T1000 (cell line): ENCODE measurements at places on chromosomes 5 and 9.

GRCh38 chr5:124056326-124056990 is 544.5 kb downstream of the CSNK1G3 start:
- DNase-seq: no peak

DNA sequence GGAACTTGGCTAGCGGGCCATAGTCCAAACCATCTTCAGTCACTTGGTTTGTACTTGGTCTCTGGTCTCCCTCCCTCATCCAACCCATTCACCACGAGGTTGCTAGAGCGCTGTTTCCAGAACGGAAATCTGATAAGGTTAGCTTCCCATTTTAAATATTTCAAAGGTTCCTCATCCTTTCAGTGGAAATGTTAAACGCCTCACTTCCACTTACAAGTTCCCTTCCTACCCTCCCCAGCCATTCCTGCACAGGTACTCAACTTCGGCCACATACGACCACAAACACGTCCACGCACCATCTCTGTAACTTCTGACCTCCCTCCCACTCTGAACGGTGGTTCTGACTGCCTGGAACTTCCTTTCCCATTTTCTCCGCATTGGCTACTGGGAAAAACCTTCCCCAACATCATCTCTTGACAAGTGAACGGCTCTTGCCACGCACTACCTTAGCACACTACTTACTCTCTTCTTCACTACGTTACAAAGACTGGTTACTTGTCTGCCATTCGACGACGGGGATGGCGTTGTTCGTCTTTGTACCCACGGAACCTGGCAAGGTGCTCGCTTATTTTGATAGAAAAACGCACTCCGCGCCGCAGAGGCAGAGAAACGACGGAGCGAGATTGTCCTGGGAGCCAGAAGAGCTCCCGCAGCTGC is 629 bp downstream of the CCNH start:
- DNase-seq: no peak

DNA sequence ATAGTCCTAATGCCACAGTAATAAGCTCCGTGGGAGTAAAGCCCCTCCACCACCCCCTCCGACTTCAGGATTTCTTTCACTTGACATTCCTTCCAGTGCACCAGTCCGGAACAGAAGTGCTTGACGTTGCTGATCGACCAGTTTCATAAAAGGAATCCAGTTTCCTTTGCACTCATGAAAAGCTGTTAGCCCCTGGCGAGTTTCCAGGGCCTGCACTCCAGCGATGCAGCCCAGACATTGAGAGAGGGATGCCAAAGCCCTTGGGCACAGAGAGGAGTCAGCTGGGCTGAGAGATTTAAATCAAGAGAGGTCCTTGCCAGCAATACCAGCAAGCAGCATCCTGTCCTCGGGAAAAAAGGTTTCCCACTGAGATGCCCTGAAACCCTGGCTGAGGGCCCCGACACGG is 170.1 kb downstream of the GABBR2 start:
- DNase-seq: no peak

GRCh38 chr9:69589156-69589555 is 83.0 kb downstream of the APBA1 start:
- no peak for DNase-seq

- DNase-seq: no peak
These were observed 60.6 kb downstream of the FRMD3 start for GRCh38 chr9:83477571-83477970.

- no peak for DNase-seq
These were observed 130.4 kb upstream of the RASA1 start for GRCh38 chr5:87137283-87137682.

DNA sequence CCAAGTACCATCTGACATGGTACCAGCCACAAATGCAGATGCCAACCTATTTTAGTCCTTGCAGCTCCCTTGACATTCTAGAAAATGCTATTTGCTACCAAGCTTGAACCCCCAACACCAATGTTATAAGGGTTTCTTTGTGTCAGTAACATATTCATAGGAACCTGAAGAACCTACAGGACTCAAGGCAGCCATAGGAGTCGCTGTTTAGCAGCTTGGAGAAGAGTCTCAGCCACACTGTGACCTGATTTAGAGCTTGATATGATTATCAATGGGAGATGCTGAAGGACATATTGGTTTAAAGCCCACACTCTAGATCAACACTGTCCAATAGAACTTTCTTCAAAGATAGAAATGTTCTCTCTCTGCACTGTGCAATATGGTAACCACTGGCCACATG is 6.4 kb upstream of the ZFR start:
- DNase-seq: no peak

DNA sequence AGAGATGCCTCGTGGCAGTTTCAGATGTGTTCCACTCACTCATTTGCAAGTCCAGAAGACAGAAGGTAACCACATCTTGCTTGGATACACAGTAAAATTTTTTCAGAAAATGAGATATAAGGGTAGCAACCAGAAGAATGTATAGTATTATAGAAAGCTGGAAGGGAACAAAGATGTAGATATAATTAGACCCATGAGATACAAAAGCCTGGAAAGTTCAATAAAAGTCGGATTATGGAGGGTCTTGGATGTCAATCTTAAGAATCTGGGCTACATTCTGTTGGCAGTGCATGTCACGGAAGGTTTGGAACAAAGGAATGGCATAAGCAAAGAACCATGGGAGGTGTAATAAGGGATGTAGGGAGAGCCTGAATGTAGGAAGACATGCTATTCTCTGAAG is 5.1 kb upstream of the CEP78 start:
- DNase-seq: no peak

DNA sequence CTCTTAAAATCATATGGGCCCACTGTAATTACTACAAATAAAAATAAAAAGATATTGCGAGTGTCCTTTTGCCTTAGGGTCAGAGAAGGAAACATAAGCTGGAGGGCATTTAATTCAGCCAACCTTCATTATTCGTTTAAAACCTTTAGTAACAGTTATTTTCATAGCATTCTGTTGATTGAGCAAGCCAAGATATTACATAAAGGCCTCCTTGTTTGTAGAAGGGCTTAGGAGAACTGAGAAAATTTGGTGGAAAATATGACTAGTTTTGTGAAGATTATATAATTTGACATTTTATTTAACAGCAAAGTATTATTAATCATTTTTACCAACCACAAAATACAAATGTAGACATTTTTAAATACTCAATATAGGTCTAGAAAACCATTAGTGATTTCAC is 62.2 kb downstream of the COX7C start:
- no peak for DNase-seq

DNA sequence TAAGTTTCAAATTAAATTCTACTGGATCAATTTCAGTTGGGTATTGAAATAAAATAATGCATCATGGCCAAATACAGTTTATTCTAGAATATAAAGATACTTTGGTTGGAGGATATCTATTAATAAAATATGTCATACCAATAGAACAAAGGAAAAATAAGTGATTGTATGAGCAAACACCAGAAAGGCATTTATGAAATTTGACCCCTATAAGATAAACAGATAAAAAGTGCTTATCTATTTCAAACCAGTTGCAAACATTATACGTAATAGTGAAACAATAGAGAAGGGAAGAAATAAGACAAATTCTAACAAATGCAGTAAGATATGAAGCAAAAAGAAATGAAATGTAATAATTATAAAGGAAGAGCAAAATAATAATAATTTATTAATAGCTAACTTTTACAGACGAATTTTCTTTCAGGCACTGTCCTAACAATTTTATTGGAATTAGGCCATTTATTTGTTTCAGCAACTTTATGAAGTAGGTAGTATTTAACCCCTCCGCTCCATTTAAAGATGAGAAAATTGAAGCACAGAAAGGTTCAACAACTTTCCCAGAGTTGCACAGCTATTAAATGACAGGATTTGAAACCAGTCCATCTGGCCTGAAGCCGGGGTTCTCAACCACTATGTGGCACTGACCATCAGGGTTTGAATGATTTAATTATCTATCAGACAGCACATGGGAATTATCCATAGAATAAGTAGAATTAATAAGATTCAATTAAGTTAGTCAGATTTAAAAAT is 20.8 kb downstream of the ANKRD55 start:
- DNase-seq: no peak

DNA sequence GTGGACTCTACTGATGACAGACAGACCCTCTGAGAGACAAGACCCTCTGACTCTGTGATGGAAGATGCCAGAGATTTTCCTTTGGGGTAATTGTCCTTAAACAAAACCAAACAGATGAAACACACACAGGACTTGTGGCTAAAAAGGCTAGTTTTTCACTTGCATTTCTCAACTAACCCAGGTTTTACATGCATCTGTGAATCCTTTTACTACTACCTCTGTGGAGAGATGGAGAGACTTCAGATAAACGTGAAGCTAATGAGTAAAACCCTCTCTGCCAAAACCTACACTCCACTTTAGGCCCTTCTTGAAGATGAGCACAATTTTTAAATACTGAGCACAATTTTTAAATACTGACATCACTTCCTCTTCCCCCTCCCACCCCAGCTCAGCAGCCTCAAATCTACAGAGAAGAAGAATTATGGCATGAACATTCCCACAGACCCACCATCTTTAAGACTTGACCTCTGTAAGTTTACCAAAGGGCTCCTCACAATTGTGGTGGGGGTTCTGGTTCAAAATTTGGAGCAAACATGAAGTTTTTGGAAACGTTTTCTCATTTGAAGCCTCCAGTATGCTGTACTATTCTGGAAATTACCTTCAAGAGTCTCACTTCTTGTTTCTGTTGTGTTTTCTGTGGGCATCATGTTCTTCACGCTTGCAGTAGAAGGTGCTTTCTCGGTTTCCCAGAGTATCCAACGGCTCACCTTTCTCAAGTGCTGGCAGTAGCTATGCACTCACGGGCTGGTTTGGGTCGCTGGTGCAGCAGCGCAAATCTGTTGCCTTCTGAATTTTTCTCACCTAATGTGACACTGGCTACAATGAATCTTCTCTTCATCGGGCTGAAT is 42.7 kb downstream of the ACER2 start:
- DNase-seq: no peak

- DNase-seq: no peak
These were observed 43.3 kb upstream of the SSBP2 start for GRCh38 chr5:81794226-81794625.

GRCh38 chr5:160565376-160565775 is 143.7 kb downstream of the PTTG1 start:
- no peak for DNase-seq

- peak; percentile 32 for DNase-seq
These were observed 39.7 kb upstream of the SLC25A51 start for GRCh38 chr9:37943345-37944265.

DNA sequence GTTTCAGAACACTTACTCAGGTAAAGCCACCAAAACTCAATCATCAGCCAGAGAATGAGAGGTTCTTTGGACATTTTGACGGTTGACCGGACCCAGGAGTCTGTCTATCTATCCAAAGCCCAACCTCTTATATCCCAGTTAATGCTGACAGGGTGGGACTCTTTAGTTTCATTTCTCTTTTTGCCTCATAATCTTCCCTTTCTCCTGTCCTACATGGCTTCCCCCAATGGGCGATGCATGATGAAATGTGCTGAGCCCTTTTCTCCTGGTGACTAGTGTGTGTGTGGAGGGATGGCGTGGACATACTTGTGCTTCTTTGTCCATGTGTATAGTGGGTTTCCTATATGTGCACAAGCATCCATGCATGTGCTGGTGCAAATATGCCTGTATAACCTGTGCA is at the start of gene TIMD4:
TIMD4 (minus strand) TSS at position 102 of the 400 bp plus-strand sequence; CDS start at position 74, 28 bp downstream.
- no peak for DNase-seq

- no peak for DNase-seq
These were observed 759 bp downstream of the GEMIN5 start for GRCh38 chr5:154937186-154937717.

DNA sequence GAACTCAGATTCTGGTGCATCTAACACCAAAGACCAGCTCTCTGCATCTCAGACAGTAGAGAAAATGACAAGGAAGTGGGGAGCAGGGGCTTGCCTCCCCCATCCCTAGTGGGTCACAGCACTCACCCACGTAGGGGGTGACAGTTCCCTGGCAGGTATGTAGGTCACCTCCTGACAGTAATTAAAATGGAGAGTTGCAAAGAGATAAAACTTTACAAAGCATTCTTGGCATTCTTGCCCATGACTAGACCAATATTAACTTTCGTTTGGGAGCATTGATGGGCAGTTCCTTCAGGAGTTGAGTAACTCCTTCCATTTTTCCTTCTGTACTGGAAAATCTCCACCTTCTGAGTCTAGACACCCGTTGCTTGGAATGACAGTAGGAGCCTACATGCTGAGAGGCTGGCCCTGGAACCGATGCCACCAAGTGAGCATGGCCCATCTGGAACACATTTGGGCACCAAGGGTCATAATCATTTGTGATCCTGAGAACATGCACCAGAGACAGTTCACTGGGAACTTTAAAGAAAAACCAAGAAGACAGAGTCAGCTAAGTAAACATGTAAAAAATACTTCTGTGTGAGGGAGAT is 81.5 kb upstream of the MSX2 start:
- no peak for DNase-seq

DNA sequence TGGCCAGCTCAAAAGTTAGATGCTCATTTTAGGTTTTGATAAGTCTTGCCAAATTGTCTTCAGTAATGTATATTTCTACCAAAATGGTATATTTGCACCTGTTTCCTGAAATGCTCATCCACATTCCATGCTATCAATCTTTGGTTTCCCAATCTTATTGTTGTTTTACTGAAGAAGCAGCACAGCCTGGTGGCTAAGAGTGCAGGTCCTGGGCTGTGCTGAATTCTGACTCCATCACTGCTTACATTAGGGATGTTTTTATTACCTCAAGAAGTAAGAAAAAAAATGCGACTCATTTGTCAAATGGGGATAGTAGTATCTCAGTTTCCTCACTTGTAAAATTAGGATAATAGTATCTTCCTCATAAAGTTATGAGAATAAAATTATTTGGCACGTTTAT is 13.6 kb upstream of the S100Z start:
- DNase-seq: no peak

GRCh38 chr9:126704157-126704891 is 90.6 kb downstream of the LMX1B start:
- DNase-seq: no peak

DNA sequence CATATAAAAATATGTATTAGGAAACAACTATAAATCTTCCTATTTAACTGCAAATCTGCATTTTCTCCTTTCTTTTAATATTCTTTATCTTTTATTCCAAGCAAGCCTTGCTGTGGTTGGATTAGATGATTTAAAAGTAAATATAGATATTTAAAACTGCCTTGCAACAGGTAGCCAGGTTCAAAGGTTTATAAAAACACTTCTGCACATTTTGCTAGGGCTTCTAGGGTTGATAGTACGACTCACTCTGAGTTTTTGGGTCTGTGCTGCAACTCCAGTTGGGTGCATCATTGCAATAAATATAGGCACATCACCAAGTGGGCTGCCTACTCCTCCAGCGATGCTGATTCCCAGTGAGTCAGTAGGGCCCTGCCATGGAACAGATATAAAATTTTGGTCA is 167.7 kb downstream of the MPDZ start:
- no peak for DNase-seq

DNA sequence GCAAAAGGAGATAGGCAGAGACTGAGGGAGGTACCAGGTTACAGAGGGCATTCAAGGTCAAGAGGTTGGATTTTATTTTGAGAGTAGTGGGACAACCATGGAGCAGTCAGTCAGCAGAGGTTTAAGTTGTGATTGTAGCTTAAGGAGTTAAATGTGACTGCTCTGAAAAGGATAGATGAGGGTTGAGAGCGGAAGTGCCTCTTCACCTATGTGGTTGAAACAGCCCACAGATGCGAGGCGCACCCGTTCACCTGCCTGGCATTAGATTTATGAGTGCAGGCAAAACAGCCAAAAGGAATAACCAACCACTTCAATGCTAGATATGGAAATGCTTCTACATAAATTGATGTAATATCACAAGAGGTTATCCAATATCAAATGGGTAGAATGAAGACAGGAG is 8.4 kb downstream of the ZNF474 start:
- no peak for DNase-seq
